Tibial artery (tissue), 4 donors: ENCODE measurements at places on chromosomes 11 and 22.
A peak's percentile ranks its signal among the peaks of the same experiment; 100 is the strongest.

- no peak for DNase-seq
These were observed 23.8 kb upstream of the SYN3 start for GRCh38 chr22:33081686-33082590.

DNA sequence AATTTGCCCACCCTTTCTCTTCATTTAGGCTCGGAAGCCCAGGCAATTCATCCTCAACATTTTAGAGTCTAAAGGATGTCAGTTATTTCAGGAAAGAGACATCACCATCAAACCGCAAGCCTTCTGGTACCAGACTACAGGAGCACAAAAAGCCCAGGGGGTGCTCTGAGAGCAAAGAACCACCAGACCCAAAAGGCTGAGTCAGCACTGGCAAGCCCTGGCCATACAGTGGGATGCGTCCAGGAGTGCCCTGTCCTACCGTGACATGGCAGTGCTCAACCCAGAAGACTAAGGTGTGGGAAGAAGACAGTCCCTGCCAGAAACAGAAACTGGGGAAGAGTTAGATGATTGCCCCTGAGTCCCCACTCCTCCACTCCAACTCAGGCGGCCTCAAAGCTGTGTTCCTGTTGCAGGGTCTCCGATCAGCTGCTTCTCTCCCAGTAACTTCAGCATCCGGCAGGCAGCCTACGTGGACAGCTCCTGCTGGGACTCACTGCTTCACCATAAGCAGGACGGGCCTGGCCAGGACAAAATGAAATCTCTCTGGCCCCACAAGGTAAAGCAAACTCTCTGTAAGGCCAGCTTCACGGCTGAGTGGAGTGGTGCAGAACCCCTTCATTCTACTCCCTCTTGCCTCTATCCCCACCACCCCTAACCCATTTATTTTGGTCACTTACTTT lies 1.5 kb downstream of the PANX3 start:
- no peak for DNase-seq

GRCh38 chr11:76510060-76511047 lies 65.5 kb downstream of the EMSY start:
- DNase-seq = no peak

GRCh38 chr22:48433647-48434046 lies 1394.0 kb downstream of the BRD1 start:
- no peak for DNase-seq

- DNase-seq = no peak
These were observed 46.4 kb upstream of the HORMAD2 start for GRCh38 chr22:30033901-30034300.

DNA sequence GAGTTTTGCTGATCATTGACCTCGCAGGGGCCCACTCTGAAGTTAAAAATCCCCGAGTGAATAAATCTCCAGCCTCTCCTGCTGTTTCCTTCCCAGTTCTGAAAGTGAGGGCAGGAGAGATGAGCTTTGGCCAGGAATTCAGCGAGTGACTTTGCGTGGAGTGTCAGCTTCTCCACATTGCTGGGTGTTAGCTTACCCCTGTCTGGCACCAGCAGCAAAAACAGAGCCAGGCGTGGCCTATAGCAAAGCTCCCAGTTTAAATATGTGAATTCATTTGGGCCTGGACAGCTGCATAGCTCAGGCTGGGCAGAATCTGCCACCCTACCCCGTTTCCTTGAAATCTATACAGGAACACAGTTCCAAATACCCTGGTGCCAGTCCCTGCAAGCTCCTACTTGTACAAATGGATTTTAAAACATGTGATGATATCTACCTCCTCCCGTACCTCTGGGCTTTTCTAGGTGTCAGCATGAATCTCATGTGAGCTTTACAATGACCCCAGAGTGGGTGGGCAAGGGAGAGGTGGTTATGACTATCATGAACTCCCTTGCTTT lies 25.6 kb downstream of the TIMP3 start:
- DNase-seq = no peak

DNA sequence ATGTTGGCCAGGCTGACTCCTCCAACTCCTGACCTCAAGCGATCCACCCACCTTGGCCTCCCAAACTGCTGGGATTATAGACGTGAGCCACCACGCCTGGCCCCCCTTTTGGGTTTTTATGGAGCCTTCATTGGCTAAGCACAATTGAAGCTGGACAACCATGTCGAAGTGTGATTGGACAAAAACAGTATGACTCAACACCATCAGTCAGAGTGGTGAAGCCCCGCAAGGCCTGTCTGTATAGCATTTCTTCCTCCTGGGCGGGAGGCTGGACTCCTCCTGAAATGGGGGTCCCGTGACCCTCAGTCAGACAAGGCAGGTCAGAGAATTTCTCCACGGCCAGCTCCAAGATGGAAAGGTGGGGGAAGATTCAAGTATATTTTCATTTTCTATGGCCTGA lies 3.1 kb upstream of the PARVB start:
- no peak for DNase-seq

- DNase-seq = no peak
These were observed 75.7 kb upstream of the TTC12 start for GRCh38 chr11:113238721-113239120.

GRCh38 chr22:29070490-29070889 lies 2.3 kb upstream of the KREMEN1 start:
- no peak for DNase-seq

- DNase-seq = no peak
These were observed 262.3 kb upstream of the MTNR1B start for GRCh38 chr11:92707173-92707619.

DNA sequence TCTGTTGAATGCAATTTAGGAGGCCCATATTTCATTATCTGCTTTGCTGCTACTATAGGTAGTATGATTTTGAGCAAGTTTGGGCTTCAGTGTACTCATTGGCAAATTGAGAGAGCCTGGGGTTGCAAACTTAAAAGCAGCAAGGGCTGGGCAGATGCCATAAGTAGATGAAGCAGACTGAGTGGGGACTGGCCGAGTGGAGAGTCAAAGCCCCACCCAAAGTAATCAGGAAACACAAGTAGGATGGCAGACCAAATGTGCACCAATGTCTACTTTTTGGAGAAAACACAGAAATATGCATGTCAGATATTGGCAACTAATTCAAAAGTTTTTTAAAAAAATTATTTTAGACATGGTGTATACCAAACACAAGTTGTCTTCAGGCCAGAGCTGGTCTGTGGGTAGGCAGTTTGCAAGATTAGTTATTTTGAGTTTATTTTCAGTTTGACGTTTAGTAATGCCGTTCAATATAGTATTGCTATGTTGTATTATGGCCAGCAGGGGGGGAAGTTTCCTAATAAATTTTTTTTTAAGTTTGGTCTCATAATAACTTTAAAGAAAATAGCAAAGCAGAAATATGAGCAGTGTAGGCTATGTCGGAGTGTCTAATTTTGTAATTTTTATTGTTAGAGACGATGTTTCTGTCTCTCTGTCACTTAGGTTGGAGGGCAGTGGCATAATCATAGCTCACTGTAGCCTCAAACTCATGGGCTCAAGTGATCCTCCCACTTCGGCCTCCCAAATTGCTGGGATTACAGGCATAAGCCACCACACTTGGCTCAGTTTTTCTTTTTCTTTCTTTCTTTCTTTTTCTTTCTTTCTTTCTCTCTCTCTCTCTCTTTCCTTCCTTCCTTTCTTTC lies 105.1 kb downstream of the HIPK3 start:
- DNase-seq = no peak

- DNase-seq = no peak
These were observed 10.7 kb upstream of the DSCAML1 start for GRCh38 chr11:117807482-117808327.

DNA sequence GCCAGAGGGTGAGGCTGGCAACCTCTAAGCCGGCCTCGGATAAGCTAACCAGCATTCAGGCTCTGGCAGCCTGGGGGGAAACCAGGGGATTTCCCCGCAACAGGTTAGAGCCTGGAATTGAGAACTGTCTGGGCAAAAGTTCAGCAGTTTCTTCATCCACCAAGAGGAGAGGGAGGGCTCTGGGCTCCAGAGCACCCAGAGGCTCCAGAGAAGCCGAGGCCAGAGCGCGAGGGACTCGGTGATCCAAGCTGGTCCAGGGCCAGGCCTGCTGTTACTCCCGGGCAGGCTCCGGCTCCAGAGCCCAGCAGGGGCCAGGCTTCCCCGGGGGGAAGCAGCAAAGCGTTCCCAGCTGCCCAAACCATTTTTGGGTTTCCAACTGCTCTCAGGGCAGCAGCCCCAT lies 13.3 kb upstream of the SH3BP1 start:
- DNase-seq = peak; percentile 79

- no peak for DNase-seq
These were observed 82.1 kb upstream of the MTMR2 start for GRCh38 chr11:96006037-96006436.
